Spinal cord (tissue), 10 donors: ENCODE measurements at places on chromosomes 16 and 17. TPM values are rescaled to one million over a fixed set of nuclear protein-coding genes. Genes with fewer than 3 reads are reported as not detected.

GRCh38 chr17:79698146-79698846 is 32.4 kb upstream of the ENPP7 start:
- peak; percentile 78 for DNase-seq

Gene CDK5R1
- total RNA-seq = 19.6 TPM

Gene KRTAP3-1
- not detected for total RNA-seq

Gene PLXDC1
- 10.1 TPM for total RNA-seq
